ENCODE measurements at places on chromosomes 1 and 21.
A peak's percentile ranks its signal among the peaks of the same experiment; 100 is the strongest.

GRCh38 chr1:12067900-12068821, 5.1 kb downstream of the TNFRSF8 start:
- no peak for DNase-seq

GRCh38 chr1:227304665-227305064, 13.6 kb downstream of the CDC42BPA start:
- no peak for DNase-seq

DNA sequence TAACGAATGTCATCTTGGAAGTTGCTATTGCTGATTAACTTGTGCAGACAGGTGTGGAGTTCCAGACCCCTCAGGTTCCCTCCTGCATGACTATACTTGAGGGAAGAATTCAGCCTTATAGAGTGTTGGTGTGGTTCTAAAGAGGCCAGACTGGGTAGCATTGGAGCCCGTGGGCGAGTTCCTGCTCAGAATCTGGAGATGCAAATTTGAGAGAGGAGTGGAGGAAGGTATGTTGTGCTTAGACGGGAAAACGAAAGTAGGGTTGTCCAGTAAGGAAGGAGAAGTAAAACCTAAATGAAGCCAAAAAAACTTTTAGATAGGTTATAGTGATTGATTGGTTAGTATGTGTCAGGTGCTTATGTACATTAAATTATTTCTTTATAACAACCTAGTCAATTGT, 79.2 kb downstream of the ZNF326 start:
- DNase-seq = no peak

DNA sequence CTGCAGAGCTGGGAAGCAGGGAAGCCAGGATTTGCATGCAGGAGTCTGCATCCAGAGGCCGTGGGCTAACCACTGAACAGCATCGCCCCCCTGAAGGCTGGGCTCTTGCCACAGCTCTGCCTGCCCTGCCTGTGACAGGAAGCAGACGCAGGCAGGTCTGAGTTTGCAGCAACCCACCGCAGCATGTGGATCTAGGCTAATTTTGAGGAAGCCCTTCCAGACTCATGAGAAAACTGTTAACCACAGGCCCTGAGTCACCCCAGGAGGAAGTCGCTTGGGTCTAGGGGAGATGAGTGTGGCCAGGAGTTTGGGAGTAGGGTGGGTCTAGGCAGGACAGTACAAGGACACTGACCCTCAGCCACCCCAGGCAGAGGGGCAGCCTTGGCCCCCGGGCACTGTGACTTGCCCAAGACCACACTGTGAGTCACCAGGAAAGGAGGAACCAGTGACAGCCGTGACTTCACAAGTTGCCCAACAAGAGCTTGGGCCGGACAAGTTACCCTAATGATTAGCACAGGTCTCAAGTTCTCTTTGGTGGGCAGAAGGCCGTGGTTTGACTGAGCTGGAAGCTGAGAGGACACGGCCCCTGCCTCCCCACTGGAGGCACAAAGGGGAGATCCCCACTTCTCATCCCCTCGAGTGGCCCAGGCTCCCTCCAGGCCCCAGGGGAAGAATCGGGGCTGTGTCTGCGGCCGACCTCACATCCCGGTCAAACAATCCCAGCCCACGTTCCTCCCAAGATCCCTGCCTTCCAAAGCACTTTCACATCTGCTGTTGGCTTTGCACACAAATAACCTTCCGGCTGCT, 826 bp downstream of the LAPTM5 start:
- peak; percentile 98 for DNase-seq

DNA sequence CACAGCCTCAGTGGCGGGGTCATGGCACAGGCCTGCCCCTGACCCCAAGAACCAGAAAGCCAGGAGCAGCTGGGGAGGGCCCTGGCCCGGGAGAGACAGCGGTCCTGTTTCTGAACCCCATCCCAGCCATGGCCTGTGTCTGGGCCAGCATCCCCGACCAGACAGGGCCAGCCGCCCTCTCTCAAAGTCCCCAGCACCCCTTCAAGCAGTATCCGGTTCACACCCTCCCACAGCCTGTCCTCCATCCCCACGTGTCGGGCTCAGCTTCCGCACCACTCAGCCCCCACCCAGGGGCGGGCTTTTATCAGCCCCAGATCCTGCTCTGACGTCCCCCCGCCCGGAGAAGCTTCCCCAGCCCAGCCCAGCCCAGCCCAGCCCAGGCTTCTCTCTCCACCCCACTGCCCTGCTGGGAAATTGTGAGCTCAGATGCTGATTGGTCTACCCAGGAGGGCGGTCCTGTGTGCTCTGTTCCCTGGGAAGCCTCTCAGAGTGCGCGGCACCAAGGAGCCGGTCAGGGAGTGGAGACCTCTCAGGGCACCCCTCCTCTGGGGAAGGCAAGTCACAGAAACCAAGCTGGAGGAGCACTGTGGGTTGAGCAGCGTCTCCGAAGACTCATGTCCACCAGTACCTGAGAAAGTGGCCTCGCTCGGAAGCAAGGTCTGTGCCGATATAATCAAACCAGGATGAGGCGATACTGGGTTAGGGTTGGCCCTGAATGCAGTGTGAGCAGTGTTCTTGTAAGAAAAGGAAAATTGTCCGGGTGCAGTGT, 4.7 kb upstream of the FAAP20 start:
- peak; percentile 98 for DNase-seq

- DNase-seq = no peak
Observed at GRCh38 chr1:4079815-4080214, 179.7 kb upstream of the C1orf174 start.

DNA sequence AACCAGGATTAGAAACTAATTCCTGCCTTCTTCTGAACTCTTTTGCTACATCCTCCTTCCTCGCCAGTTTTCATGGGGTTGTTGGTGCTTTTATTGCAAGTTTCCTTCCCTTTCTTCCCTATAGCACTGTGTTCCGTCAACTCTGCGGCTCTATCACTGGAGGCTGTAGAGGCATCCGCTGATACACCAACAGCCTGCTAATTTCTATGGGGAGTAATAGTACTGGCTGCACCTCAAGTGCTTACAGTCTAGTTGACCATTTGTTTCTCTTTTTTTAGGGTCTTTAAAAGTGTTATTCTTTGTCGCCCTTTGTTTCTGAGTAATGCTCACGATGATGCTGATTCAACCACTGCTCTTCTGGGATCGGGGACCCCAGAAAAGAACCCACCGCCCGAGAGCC, 746 bp downstream of the MIS18A start:
- peak; percentile 58 for DNase-seq

- DNase-seq = no peak
Observed at GRCh38 chr1:44084998-44085675, 33.5 kb upstream of the KLF17 start.

- DNase-seq = peak; percentile 33
Observed at GRCh38 chr1:81801651-81802456, 1.1 kb downstream of the ADGRL2 start.

GRCh38 chr21:38129711-38130110, 127.1 kb upstream of the KCNJ15 start:
- no peak for DNase-seq

GRCh38 chr1:162080472-162081015, 11.1 kb downstream of the NOS1AP start:
- no peak for DNase-seq

GRCh38 chr21:21231913-21232312, 233.7 kb downstream of the NCAM2 start:
- DNase-seq = no peak

DNA sequence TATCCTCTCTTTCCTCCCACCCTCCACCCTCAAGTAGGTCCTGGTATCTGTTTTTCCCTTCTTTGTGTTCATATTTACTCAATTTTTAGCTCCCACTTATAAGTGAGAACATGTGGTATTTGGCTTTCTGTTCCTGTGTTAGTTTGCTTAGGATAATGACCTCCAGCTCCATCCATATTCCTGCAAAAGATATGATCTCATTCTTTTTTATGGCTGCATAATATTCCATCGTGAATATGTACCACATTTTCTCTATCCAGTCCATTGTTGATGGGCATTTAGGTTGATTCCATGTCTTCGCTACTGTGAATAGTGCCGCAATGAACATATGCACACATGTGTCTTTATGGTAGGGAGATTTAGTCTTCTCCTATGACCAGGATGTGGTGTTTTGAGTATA, 14.5 kb downstream of the OLIG2 start:
- DNase-seq = no peak

DNA sequence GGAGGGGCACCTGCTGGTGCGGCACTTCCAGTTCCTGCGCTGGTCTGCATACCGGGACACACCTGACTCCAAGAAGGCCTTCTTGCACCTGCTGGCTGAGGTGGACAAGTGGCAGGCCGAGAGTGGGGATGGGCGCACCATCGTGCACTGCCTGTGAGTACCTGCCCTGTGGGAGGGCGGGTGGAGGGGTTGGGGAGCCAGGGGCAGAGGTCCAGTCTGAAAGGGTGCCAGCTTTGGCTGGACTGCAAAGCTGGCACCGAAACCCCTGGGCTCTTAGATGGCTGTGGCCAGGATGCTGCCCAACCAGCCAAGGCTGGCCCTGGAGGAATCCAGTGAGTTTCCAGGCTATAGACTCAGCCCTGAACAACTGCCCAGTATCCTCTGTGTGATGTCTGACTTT, 87.3 kb downstream of the PTPRU start:
- DNase-seq = no peak

DNA sequence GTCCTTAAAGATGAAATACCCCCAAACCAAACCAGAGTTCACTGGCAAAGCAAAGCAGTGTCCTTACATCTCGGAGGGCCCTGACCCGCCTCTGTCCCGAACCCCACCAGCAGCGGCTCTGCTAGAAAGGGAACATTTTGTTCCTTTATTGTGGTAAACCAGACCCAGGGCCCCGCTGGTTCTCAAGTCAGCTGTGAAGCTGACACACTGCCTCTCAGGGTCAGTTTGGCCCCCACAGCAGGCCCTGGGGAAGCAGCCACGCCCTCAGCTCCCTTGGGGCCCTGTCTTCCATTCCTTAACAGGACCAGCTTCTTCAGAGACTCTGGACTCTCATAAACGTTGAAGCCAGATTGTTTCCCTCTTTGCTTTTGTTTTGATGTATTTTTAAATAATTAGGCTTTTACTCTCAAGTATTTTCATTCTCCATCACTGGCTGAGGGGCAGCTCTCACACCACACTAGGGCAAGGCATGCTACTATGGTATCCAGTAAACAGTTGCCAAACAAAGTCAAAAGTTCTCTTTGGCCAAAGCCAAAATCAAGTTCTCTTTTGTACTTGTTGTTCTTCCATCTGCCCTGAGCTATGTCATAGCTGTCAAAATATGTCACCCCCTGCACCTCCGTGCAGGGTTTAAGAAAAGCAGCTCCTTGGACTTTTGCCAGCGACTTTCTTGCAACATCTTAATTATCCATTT, 61.1 kb upstream of the ANGPTL1 start:
- DNase-seq = peak; percentile 57

GRCh38 chr1:195733826-195734225, 874.4 kb downstream of the KCNT2 start:
- DNase-seq = peak; percentile 54

- no peak for DNase-seq
Observed at GRCh38 chr1:31371121-31371959, 1.5 kb downstream of the FABP3 start.
